Caudate nucleus (tissue), 63 donors: ENCODE measurements at places on chromosomes 1 and 21.

- DNase-seq = no peak
Observed at GRCh38 chr1:229224308-229224707, 46.6 kb upstream of the RAB4A start.

GRCh38 chr1:170032531-170033280 lies 41.8 kb downstream of the KIFAP3 start:
- DNase-seq = no peak

- DNase-seq = no peak
Observed at GRCh38 chr1:67307251-67308060, at the start of gene IL12RB2. Gene IL12RB2, plus strand, starts transcription at chr1:67307873. Its CDS starts 12,496 bp downstream, at chr1:67320369.

DNA sequence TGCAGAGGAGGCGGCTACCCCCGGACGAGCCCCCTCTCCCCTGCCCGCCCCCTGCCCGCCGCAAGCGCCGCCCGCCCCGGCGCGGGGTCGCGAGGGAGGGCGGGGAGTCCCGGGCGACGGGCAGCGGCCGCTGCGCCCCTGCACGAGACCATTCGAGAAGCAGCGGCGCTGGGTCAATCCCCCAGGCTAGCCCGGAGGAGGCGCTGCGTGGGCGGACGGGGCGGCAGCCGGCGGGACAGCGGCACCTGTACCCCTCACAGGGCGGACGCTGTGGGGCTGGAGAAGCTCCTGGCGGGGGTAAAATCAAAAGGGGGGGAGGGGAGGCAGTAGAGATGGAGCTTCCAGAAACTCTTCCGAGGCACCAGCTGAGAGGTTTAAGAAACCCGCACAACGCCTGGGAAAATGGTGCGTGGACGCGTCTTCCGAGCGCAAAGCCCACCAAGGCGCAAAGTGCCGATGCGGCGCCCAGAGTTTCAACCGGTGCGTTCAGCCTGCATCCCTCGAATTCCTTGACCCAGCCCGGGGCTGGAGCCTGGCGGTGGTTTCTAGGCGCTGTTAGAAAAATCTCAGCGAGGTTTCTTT lies at the start of gene PLPPR5:
PLPPR5 (minus strand) TSS at position 1 of the 582 bp plus-strand sequence. CDS start 190 bp downstream, outside the sequence.
- peak; percentile 57 for DNase-seq

- no peak for DNase-seq
Observed at GRCh38 chr1:214264196-214264595, 16.8 kb upstream of the SMYD2 start.

DNA sequence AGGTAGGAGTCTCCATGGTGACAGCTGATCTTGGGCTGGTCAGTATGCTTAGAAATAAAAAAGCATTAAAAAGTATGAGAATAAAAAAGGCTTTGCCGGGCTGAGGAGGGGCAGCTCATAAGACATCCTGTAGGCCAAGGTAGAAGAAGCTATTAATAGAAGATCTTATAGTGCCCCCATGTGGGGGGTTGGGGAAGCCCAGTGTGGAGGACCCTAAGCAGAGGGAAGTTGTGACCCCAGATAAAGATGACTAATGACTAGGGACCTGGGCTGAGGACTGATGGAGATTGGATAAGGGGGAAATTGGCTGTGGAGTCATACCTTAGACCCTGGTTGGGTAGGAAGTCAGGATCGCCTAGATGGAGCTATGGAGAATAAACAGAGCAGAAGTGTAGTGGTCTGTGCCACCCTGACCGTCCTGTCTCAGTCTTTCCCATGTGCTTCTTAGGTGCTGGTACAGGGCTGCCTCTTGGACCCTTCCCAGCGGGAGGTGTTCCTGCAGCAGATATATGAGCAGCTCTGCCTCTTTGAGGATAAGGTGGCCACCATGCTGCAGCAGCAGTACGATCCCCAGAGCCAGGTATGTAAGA lies 25.0 kb downstream of the SZT2 start:
- DNase-seq = no peak
